Thoracic aorta (tissue), 2 donors: ENCODE measurements at places on chromosomes 3 and 15. TPM values are rescaled to one million over a fixed set of nuclear protein-coding genes. Genes with fewer than 3 reads are reported as not detected.

HHLA2 gene
- total RNA-seq = not detected

LRRIQ4 gene
- not detected for total RNA-seq

CHRD gene
- total RNA-seq = 21.7 TPM

- DNase-seq = no peak
- no peaks in the 10 kb centered on the region for H3K4me1 ChIP-seq
- no peak overlapping the region for H3K27ac ChIP-seq
- H3K4me3 ChIP-seq = no peak overlapping the region
- H3K27me3 ChIP-seq = no peaks in the 10 kb centered on the region
Observed at GRCh38 chr3:76096036-76096435, 310.7 kb upstream of the ZNF717 start.

DNA sequence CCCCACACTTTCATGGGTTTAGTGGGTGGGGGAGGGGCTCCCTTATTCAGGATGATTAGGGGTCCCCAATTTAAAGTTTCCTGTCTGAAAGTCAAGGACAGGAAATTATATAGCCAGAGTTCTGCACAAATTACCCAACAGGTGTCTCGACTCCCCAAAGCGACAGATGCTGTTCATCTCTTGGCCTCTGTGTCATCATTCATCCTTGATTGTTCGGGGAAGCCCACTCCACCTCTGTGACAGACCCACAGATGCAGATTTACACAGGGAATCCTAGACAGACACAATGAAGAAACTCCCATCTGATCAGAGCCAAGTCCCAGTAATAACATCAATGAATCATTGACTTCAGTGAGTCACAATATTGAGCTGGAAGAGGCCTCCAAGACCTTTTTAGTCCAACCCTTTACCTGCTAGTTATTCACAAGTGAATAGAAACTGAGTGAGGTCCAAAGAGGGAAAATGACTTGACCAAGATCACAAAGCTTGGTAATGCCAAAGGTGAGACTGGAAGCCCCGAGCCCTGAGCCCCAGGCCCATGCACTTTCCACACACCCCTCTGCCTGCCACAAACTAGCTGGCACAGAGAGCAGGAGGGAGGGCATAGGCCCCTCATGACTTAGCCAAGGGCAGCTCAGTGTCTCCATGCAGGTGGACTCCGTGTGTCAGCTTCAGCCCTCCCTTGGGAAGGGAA lies 7.9 kb upstream of the SRP14 start:
- H3K4me1 ChIP-seq = peaks cover 11% of the 10 kb centered on the region
- no peak overlapping the region for H3K4me3 ChIP-seq
- no peaks in the 10 kb centered on the region for H3K27me3 ChIP-seq
- no peaks in the 10 kb centered on the region for H3K36me3 ChIP-seq
- H3K27ac ChIP-seq = peak overlapping the region; percentile 46

DNA sequence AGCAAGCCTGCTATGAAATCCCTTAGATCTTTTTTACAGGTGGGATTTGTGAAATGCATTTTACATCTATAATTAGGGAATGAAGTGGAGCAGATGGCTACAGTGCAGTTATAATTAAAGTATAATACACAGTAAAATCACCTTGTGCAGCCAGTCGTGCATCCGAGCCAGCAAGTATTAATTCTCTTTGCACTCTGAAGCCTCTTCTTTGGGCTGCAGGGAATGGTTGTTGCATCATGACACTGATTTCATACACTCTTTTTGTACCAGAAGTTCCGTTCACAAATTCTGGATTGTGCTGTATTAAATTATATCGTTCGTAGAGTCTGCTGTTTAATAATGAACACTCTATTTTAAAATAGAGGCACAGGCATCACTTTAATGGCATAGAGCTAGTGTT lies 28.7 kb upstream of the TP63 start:
- no peak for DNase-seq
- H3K4me3 ChIP-seq = no peak overlapping the region
- no peaks in the 10 kb centered on the region for H3K27me3 ChIP-seq
- no peaks in the 10 kb centered on the region for H3K36me3 ChIP-seq
- no peaks in the 10 kb centered on the region for H3K4me1 ChIP-seq

GRCh38 chr15:48872632-48873031 lies 5.3 kb upstream of the EID1 start:
- no peak for DNase-seq
- no peaks in the 10 kb centered on the region for H3K36me3 ChIP-seq
- H3K27ac ChIP-seq = no peak overlapping the region
- H3K27me3 ChIP-seq = no peaks in the 10 kb centered on the region

- H3K27me3 ChIP-seq = no peaks in the 10 kb centered on the region
- peaks cover 42% of the 10 kb centered on the region for H3K36me3 ChIP-seq
- DNase-seq = no peak
- peaks cover 62% of the 10 kb centered on the region for H3K4me1 ChIP-seq
- H3K4me3 ChIP-seq = no peak overlapping the region
Observed at GRCh38 chr15:68310178-68310803, 32.7 kb downstream of the FEM1B start.

DNA sequence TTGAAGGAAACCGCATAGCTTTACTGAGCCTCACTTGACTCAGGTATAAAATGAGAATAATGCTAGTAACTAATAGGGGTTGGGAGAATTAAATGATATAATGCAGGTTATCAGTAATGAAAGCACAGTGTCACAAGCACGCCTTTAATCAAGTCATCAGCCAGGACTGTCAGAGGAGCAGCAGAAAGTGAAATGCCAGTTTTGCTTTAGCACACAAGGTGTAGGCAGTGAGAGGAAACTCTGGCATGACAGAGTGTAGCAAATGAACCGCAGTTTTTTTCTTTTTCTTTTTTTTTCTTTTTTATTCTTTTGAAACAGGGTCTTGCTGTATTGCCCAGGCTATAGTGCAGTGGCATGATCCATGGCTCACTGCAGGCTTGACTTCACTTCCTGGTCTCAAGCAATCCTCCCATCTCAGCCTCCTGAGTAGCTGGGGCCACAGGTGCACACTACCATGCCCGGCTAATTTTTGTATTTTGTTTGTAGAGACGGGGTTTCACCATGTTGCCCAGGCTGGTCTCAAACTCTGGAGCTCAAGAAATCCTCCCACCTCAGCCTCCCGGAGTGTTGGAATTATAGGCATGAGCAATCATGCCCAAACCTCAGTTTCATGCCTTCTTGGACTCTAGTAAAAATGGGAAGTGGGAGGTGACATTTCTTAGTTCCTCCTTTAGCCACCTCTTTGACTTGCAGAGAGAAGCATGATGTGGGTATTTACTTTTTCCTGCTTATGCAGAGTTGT lies 9.7 kb upstream of the SCAANT1 start:
- H3K36me3 ChIP-seq = peaks cover 4% of the 10 kb centered on the region
- no peak for DNase-seq
- H3K4me3 ChIP-seq = no peak overlapping the region
- no peak overlapping the region for H3K27ac ChIP-seq
- no peaks in the 10 kb centered on the region for H3K4me1 ChIP-seq
- H3K27me3 ChIP-seq = no peaks in the 10 kb centered on the region

- DNase-seq = no peak
- no peak overlapping the region for H3K4me3 ChIP-seq
- no peak overlapping the region for H3K27ac ChIP-seq
- H3K27me3 ChIP-seq = no peaks in the 10 kb centered on the region
- no peaks in the 10 kb centered on the region for H3K36me3 ChIP-seq
Observed at GRCh38 chr15:53911431-53911830, 66.8 kb upstream of the UNC13C start.

DNA sequence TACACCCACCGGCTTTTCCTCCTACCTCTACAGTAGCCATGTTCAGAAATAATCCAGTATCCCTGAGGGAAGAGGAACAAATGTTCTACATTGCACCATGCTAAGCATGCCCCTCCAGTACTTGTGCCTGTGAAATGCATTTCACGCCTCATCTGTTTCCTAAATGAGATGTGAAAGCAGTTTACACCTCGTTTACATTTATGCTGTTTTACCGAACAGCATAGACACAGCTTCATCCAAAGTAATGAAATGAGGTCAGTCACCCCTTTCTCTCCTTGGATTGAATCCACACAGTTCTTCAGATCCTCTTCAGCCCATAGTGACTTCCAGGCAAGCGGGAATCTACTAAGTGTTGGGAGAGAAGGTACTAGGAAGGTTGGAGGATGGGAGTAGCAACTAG lies 514.3 kb downstream of the PDCD6IP start:
- no peak overlapping the region for H3K4me3 ChIP-seq
- no peak overlapping the region for H3K27ac ChIP-seq
- H3K27me3 ChIP-seq = no peaks in the 10 kb centered on the region

- H3K27me3 ChIP-seq = no peaks in the 10 kb centered on the region
- no peak overlapping the region for H3K27ac ChIP-seq
- no peak overlapping the region for H3K4me3 ChIP-seq
- no peaks in the 10 kb centered on the region for H3K4me1 ChIP-seq
Observed at GRCh38 chr3:127487196-127487595, 103.3 kb downstream of the TPRA1 start.

DNA sequence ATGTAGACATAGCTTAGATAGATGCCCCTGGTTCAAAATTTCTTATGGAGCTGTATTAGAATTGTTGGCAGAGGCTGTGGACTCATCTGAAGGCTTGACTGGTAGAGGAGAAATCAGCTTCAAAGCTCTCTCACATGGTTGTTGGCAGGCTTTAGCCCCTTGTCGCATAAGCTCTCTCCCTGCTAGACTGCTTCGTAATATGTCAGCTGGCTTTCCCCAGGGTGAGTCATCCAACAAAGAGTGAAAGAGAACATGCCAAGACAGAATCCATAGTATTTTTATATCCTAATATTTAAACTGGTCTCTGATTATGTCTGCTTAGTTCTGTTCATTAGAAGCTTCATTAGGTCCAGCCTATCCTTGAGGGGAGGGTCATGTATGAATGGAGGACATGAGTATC lies 427.4 kb upstream of the NAALADL2 start:
- H3K36me3 ChIP-seq = no peaks in the 10 kb centered on the region
- no peaks in the 10 kb centered on the region for H3K27me3 ChIP-seq
- no peak for DNase-seq

DNA sequence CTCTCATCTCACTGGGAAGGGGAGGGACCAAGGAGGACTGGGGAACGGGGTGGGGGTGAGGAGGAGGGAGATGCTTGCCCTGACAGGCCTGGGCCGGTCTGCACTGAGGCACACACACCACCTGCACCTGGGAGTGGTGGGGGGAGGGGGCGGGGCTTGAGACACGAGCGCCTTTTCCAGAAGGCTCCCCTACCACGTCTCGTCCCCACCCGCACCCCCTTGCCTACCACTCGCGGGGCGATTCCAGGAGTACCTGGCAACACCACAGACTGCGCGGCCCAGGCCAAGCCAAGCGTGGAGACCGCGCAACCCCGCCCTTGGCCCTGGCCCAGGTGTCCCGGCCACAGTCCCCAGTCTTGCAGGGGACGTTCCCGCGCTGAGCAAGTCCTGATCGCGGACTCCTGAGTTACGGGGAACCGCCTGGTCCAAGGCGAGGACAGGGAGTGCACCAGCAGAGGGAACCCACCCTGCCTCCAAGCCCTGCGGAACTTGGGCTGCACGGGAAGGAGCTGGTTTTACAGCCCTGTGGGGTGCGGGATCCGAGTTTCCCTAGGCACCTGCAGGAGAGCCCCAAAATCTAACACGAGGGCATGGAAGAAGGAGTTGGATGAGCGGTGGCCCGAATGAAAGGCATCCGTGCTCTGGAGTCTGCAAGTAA lies 68.1 kb upstream of the SH3GL3 start:
- no peaks in the 10 kb centered on the region for H3K27me3 ChIP-seq
- H3K4me3 ChIP-seq = no peak overlapping the region
- H3K36me3 ChIP-seq = no peaks in the 10 kb centered on the region
- DNase-seq = no peak
- no peak overlapping the region for H3K27ac ChIP-seq

DNA sequence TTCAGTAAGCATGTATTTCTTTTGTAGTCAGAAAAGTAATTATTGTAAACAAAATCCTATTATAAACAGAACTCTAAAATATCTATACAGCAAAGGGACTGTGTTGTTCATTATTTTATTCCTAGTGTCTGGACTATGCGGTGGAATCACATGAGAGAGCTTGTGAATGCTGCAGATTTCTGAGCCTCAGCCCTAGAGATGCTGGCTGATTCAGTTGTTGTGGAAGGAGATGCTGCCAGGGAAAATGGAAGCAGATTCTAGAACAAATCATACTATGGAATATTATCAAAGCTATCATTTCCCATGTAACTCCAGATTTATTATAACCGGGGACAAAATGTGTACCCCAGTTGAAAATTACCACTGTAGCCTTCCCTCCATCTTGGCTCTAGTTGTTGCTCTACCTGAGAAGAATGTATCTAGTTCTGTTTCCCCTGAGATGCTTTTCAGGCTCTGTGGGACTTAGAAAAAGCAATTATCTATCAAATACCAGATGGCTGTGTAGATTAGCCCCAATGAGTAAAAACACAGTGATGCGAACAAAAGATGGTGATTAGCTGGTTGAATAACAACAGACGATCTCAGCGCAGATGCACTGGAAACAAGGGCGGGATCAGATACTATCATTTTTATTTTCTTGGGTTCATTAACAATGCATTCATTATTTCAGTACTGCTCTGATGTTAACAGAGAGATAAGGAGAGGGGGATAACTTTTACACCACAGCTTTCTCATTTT lies 131.3 kb downstream of the TMEM108 start:
- no peak overlapping the region for H3K27ac ChIP-seq
- H3K27me3 ChIP-seq = no peaks in the 10 kb centered on the region
- no peaks in the 10 kb centered on the region for H3K36me3 ChIP-seq
- DNase-seq = no peak
- H3K4me1 ChIP-seq = no peaks in the 10 kb centered on the region

DNA sequence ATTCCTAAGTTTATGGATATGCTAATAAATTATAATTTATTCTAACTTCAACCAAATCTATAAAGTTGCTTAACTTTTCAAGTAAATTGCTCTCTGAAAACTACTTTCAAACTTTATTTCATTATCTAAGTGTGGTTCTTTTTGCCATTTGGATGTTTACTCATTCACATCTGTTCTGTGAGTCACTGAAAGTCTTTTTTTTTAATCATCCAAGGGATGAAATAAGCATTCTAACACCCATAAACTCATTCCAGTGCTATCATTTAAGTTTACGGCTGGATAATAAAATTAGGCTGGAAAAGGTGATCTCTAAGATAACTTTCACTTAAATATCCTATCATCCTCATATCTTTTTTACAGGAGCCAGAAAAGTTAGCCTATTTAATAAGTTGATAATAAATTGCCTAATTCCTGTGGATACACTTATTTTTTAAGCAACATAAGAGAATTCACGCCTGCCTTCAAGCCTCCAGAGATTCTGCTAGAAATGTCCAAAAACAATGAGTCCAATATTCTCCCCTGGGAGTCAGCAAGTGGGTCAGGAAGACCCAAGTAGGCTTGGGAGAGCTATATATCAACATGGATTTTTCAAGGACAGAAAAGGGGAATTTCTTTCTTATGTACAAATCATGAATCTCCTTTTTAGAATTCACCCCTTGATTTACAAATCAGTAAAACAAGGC lies 25.8 kb downstream of the SCG3 start:
- H3K4me3 ChIP-seq = no peak overlapping the region
- H3K27ac ChIP-seq = no peak overlapping the region
- no peak for DNase-seq
- no peaks in the 10 kb centered on the region for H3K36me3 ChIP-seq

DNA sequence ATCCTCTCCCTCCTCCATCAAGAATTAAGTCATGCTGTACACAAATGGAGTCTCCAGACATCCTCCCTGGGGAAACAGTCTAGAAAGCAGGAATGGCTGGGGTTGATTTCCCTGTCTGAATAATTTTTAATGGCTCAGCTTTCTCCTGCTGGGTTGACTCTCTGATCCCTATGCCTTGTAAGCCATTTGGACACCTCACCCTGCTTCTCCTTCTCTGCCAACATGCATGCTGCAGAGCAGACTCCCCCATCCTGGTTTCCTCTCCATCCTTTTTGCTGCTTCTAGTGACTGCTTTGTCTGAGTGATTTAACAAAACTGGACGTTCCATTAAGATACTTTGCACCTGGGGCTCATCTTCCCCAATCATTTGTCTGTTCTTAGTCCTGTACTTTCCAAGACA lies 22.2 kb downstream of the SV2B start:
- H3K4me1 ChIP-seq = no peaks in the 10 kb centered on the region
- no peak overlapping the region for H3K4me3 ChIP-seq
- H3K27ac ChIP-seq = no peak overlapping the region
